ENCODE measurements at places on chromosomes 11 and 22.

DNA sequence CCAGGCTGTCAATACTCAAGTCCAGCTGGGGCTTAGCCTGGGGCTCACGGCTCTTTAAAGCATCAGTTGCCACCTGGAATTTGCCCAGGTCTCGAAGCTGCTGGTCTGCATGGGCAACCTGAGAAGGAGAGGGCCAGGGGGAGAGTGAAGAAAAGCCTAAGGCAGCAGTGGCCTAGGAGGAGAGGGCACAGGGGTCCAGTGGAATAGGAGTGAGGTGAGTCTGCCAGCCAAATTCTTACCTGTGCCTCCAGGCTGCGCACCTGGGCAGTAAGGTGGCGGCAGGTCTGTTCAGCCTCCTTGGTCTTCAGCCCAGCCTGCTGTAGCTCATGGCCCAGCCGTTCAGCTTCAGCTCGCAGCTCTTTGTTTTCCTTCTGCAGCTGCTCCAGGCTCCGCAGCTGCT is 10.0 kb downstream of the IL18BP start:
- DNase-seq, result no peak

GRCh38 chr11:117931971-117932370 is 2.8 kb upstream of the TMPRSS13 start:
- no peak for DNase-seq

GRCh38 chr11:110878513-110878912 is 166.3 kb upstream of the ARHGAP20 start:
- DNase-seq, result no peak

GRCh38 chr11:46429717-46430116 is 38.1 kb upstream of the CHRM4 start:
- no peak for DNase-seq

DNA sequence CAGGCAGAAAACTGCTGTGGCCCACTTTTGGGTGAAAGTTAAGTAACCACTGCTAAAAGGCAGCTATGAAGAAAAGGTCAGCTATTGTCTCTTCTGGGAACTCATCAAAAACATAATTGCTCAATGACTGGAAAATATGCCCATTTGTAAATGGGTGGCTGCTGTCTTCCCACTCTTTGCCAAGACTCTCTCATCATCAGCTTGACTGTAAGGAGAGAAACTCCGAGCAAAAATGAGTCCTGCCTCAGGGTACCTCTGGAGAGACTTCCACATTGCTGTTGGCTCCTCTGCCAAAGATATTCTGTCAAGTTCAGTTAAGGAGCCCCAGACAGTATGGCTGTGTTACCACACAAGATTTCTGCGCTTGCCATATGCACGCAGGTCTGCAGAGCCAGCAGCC is 138.7 kb downstream of the BBOX1 start:
- DNase-seq, result no peak

DNA sequence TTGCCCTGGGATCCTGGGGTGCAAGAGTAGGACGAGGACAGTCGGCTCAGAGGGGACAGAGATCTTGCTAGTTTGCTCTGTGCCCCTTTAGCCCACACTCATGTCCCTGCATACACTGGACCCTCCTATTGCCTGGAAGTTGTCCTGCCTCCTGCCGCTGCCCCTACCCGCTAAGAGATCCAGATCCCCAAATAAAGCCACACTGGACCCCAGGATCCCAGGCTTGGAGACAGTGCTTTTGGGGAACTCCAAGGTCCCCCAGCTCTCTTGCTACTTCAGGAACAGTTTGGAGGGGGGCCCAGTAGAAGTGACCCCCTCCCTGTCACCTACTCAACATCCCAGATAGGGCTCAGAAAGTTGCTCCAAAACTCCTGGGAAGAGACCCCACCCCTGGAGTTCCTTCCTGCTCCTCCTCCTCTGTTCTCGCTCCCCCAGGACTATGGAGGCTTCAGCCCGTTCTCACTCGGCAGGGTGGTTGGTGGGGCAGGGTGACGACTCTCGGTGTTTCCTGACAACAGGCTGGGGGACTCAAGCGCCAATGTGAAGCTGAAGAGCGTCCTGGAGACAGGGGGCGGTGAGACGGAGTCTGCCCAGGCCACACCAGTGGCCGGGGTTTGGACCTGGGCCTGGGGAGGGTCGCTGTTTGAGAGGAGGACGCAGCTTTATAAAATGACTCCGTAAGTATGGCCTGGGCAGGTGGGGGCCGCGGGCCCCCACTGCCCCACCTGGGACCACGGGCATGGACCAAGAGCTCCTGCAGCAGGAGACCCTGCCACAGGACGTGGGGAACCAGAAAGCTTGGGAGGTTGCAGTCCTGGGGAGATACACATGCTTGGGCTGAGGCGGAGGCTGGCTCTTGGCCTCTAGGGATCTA is 19.2 kb upstream of the TUB start:
- no peak for DNase-seq

DNA sequence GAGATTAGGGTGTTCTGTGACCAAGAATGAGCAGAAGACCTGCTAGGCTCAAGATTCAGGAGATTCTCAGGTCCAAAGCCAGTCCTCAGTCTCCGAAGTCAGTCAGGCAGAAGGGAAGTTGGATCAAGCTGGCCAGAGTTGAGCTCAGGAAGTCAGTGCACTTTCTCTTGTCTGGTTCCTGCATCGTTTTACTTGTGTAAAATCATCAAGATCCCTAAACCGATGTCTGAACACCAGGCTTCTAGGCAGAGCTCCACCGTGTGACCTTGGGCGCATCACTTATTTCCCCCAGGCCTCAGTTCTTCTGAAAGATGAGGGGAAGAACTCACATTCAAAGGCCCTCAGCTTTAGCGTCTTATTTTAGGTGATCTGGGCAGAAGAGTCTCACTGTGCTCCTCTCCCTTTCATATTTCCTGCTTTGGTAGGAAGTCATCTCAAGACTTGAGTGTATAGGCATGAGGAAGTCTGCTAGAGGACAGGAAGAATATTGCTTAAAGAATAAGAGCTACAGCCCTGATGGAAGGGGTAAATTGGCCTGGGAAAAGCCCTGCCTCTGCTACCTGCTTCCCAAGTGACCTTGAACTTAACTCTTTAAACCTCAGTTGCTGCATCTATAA is 20.2 kb downstream of the NF2 start:
- no peak for DNase-seq

GRCh38 chr11:31767685-31768084 is 43.4 kb downstream of the PAX6 start:
- DNase-seq, result no peak

DNA sequence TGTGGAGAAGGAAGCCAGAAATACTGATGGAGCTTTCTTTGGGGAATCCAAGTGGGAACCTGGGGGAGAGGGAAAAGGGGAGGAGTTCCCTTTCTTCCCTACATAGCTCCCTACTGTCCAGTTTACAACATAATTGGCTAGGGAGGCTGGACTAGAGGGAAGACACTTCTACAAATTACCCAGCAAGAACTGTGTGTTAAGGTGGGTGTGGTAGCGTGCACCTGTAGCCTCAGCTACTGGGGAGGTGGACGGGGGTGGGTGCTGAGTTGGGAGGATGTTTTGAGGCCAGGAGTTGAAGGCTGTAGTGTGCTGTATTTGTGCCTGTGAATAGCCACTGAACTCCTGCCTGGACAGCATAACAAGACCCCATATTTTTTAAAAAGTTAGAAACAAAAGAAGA is 74.0 kb downstream of the NAV2 start:
- no peak for DNase-seq

GRCh38 chr11:123901867-123902266 is at the start of gene OR8D4:
Gene OR8D4, plus strand, starts transcription at chr11:123902167. Its CDS starts 4,265 bp downstream, at chr11:123906432.
- DNase-seq, result no peak

GRCh38 chr11:19642185-19643158 is 70.2 kb upstream of the NAV2 start:
- no peak for DNase-seq

DNA sequence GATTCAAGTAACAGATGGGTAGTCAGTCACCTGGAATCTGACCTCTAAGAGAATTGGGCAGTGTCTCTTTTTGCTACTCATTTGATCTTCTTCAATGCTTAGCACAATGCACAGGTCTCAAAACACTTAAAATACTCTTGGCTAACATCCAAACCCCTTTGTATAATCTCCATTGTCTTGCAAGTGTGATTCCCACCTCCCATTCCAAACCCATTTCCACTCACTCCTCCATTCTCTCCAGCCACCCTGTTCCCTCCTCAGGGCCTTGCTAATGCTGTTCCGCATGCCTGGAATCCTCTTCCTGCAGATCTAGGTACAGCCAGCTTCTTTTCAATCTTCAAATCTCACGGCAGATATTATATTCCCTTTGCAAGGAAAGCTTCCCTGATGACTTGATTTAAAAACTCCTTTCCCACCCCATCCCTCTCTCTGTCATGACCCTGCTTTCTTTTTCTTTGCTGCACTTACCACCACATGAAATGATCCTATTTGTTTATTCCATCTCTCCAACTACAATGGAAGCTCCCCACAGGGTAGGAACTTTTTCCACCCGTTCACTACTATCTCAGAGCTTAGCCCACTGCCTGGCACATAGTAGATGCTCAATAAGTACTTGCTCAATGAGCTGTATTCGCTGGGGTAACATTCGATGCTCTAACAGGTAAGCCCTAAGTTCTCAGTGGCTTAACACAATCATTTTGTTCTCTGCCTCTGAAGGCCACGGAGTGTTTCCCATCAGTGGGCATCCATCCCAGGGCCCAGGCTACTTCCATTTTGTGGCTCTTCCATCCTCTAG is 121.7 kb downstream of the MN1 start:
- DNase-seq, result no peak

GRCh38 chr11:121582296-121582695 is 129.5 kb upstream of the SORL1-AS1 start:
- peak; percentile 30 for DNase-seq

- DNase-seq, result no peak
Measured at GRCh38 chr11:67640758-67641337, 1.3 kb upstream of the TBX10 start.

- DNase-seq, result no peak
Measured at GRCh38 chr11:95660038-95660437, 129.5 kb downstream of the FAM76B start.

DNA sequence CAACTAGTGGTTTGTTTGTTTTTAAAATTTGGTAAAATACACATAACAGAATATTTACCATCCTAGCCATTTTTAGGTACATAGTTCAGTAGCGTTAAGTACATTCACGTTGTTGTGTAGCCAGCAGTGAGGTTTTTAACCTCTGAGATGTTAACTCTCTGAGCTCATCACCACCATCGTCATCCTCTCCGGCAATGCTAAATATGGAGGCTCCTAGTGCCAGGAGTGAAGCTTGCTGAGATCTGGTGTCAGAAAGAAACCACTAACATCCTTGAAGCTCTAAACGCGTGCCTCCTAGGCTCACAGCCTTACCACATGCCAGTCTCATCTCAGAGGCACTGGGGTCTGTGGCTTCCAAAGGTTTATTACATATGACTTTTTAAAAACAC is 330.2 kb upstream of the B3GAT1 start:
- no peak for DNase-seq

- DNase-seq, result no peak
Measured at GRCh38 chr22:41863472-41863871, 30.6 kb downstream of the SREBF2 start.

- no peak for DNase-seq
Measured at GRCh38 chr22:23845265-23846080, 6.7 kb upstream of the DERL3 start.

DNA sequence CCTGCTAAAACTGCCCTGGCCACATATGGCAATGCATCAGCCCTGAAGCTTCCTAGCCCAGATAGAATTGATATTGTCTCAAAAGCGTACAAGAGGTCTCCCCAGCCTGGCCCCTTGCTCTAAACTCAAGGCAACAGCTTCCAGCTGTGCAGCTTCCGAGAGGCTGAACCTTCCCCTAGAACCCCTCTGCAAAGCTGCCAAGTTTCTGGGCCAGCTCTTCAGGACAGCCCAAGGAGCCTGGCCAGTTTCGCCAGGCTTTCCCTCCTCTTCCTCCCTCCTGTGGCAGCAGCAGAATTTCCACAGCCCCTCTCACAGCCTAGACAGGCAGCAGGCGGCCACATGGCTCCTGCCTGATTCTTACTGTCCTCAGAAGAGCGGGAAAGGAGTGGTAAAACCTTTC is 34.5 kb downstream of the NUMA1 start:
- no peak for DNase-seq

GRCh38 chr11:134864233-134864967 is 452.4 kb upstream of the B3GAT1 start:
- DNase-seq, result no peak

GRCh38 chr22:41613456-41613855 is 7.4 kb downstream of the DESI1 start:
- no peak for DNase-seq

GRCh38 chr11:76152086-76152681 is 54.1 kb downstream of the WNT11 start:
- DNase-seq, result peak; percentile 66

DNA sequence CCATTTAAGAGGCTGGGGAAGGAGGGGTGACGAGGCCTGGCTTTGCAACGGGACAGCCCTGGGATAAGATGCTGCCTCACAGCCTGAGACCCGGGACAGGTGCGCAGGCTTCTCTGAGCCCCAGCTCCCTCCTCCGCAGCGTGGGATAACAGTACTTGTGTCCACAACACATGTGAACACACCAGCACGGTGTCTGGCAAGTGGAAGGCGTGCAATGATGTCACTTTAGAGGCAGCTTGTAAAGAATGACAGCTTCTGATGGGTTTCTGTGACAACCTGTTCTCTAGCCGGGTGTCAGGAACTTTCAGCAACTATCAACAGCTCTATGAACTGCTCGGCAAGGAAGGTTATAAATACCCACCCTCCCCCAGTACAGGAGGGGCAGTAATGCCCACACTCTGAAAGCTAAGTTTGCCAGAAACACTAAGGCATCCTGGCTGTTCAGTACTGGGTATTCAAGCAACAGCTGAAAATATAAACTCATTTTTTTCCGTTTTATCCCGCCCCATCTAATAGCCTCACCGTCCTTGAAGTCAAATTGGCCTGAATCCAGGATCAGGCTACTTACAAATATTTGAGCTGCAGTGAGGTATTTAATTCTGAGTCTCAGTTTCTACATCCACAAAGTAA is 59.7 kb downstream of the MYH9 start:
- no peak for DNase-seq

DNA sequence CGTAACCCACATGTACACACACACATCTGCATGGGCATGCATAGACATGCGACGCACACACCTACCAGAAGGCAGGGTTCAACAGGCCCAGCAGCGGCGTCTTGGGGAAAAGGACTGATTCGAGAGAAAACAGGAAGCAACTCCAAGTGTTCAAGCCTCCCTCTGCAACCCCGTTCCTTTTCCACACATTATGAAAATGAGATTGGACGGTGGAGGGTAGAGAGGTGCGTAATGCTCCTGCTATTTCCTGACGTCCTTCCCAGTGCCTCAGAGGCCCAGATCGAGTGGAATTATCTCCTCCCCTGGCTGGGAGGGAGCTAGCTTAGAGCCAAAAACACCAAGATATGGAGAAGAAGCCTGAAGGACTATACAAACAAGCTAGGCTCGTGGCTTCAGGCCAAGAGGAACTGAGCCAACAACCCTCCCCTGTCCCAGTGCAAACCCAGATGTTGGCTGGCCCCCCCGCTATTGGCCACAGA is 289.2 kb downstream of the MN1 start:
- DNase-seq, result no peak

DNA sequence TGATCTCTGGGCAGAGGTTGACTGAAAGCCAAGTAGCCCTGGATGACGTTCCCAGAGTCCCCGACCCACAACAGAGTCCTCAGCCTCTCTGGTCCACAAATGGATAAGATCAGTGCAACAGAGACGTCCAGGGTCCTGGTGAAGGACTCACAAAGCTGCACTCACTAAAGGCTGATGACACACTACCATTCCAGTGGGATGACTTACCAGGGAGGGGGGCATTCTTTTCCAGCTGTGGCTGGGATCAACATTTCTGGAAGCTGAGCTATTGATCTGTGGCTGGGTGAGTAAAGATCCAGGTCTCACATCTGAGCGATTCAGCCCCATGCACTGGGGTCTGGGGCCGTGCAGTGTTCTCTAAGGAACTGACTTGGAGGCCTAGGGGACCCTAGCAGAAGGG is 296.2 kb downstream of the NTM start:
- no peak for DNase-seq

Data from thymus (tissue), 14 donors.